Ammon's horn (tissue), 1 donor: ENCODE measurements at places on chromosomes 12 and 14.

- DNase-seq = no peak
These were observed 31.5 kb upstream of the CACNA2D4 start for GRCh38 chr12:1949771-1950470.

- no peak for DNase-seq
These were observed 25.1 kb downstream of the RBMS2 start for GRCh38 chr12:56546680-56547079.

DNA sequence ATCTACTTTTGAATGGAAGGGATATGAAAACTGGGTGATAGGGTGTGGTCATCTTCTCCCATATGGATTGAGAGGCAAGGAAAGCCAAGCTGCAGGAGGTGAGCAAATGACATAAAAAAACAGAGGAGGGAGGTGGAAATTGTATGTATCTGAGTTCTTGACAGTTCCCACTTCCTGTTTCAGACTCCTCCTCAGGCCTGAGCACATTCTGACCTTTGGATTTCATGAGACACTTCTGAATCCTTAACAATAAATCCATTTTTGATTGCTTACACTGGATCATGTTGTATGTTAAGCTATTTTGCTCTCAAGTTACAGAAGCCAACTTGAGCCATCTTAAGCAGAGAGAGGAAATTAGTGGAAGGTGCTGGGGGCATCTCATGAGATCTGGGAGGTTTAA, 11.6 kb upstream of the SRSF5 start:
- no peak for DNase-seq

DNA sequence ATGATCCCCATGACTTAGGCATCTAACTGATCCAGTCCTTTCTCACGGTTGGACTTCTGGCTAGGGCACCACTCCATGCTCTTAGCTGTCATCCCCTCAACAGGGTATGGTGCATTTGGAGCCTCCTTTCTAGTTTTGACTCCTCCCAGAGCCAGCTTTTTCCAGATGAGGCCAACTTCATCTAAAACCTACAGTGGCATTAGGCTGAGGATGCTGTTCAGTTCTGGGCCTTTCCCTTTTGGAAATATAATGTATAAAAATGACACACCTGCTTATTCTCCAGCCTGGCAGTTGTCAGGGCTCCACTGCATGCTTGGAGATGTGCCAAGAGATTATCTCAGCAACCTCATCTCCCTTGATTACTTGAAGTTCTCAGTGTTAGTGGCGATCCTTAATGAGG, 239.7 kb downstream of the EMP1 start:
- no peak for DNase-seq

GRCh38 chr12:93137656-93138612, 208.8 kb upstream of the EEA1 start:
- DNase-seq = no peak

GRCh38 chr14:56145965-56146364, 27.8 kb downstream of the PELI2 start:
- no peak for DNase-seq

DNA sequence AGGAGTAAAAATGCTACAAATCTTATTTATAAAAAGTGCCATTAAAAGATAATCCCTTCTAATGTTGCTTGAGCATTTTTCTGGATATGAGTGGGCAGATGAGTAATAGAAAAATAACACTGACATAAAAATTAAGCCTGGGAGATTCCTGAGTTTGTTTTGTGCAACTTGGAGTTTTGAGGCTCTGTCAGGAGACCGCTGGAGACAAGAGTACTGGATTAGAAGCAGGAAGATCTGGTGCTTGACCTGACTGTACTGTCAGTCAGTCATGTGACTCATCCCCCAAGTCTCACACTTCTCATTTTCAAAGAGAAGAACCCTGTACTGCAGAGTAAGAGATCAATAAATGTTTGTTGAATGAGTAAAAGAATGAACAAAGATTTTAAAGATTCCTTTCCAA, 29.4 kb downstream of the ANO4 start:
- no peak for DNase-seq

- DNase-seq = no peak
These were observed 100.7 kb downstream of the TSPAN9 start for GRCh38 chr12:3177778-3178425.

GRCh38 chr14:22316473-22316872, 272.6 kb downstream of the DAD1 start:
- no peak for DNase-seq

DNA sequence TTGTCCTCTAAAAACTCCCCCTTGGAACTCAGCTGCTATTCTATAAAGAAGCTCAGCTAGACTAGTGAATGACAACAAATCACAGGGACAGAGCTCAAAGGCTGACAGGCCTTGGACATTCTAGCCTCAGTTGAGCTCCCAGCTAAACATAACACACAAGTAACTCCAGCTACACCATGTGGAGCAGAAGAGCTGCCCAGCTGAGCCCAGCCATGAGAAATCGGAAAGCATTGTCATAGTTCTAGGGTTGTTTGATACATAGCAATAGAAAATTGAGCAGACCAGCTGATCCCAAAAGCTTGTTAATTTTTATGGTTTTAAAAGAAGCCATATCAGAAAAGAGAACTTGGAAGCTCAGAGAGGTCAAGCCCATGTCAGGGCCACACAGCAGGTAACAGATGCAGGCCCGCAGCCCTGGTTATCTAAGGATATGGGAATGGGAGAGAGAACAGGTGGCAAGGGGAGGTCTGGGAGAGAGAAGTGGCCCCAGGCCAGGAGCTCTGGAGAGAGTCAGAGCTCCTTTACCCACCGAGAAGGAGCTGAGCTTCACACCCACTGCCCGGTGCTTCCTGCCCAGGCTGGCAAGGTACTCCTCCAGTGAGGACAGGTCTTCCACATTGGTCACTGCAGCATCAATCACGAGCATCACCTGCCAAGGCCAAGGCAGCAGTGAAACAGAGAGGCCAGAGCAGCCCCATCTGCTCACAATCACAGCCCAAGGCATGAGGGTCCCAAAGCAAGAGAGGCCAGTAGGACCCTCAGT, 2.9 kb downstream of the NGB start:
- DNase-seq = no peak

GRCh38 chr12:93879476-93880421, 202.6 kb downstream of the CRADD start:
- no peak for DNase-seq

DNA sequence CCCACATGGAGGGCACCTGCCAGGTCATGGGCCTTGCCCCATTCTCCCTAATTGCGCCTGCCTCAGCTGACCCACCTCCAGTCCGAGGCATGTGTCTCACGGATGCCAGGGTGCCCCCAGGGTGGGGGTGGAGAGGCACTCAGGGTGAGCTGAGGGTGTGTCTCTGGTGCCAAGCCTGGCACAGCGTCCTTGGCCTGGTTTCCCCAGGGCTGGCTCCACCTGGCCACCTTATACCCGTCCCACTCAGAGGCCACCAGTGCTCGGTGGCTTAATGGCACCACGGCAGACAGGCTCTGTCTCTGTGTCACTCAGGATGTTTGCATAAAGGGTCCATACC, 33.6 kb upstream of the TDRD9 start:
- no peak for DNase-seq

DNA sequence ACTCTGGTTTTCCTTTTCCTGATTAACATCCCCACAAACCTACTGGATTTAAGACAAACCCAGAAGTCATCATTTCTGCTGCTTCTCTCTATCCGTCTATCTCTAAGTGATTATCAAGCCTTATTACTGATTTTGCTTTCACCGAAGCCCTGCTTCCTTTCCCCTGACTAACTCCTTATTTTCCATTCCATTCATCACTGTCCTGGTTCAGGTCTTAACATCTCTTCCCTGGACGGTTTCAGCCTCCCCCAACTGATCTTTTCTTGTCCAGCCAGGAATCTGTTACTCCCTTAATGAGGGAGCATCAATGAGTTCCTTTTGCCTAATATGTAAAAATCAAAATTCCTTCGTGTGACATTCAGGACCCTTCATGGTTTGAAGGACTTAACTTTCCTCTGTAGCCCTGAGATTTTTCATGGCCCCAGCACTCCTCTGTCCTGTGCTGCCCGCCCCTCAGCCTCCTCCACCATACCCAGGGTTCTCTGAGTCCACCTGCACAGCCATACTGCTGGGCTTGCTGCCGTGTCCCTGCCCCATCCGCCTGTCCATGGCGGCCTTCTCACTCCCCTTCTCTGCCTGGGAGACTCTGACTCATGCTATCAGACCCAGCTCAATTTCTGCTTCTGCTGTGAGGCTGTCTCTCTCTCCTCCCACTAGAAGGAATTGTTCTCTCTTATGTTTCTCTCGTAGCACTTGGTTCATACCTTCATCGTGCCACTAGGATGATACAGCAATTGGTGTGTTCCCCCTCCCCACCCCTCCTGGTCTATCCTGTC, 167.8 kb upstream of the HIF1A start:
- DNase-seq = no peak

GRCh38 chr12:56241424-56242303, 11.8 kb downstream of the SLC39A5 start:
- no peak for DNase-seq

- DNase-seq = no peak
These were observed 5.6 kb downstream of the KRR1 start for GRCh38 chr12:75505706-75506312.

- peak; percentile 60 for DNase-seq
These were observed 4.1 kb upstream of the SLC7A7 start for GRCh38 chr14:22819151-22819988.

DNA sequence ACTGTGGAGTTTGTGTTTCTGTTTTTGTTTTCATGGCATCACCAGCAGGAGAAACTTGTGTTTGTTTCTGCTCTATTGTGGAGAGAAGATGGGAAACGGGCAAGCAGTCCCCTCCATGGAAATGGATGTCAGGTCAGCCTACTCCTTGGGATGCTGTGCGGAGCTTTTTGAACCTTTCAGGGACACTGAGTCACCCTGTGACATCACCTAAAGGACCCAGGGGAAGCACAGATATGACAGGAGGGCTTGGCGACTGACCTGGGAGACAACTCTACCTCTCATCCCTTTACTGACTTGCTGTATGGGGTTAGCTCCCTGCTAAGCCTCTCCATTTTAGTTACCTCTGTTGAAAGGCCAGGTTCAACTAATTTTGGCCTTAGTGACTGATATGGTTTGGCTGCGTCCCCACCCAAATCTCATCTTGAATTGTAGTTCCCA, 706.9 kb upstream of the TMEM132C start:
- no peak for DNase-seq

- DNase-seq = no peak
These were observed 99.9 kb downstream of the ST8SIA1 start for GRCh38 chr12:22234561-22234960.

GRCh38 chr12:12992418-12993130, 7.5 kb downstream of the HEBP1 start:
- DNase-seq = peak; percentile 53

GRCh38 chr14:102565959-102566358, 26.5 kb upstream of the RCOR1 start:
- DNase-seq = no peak

DNA sequence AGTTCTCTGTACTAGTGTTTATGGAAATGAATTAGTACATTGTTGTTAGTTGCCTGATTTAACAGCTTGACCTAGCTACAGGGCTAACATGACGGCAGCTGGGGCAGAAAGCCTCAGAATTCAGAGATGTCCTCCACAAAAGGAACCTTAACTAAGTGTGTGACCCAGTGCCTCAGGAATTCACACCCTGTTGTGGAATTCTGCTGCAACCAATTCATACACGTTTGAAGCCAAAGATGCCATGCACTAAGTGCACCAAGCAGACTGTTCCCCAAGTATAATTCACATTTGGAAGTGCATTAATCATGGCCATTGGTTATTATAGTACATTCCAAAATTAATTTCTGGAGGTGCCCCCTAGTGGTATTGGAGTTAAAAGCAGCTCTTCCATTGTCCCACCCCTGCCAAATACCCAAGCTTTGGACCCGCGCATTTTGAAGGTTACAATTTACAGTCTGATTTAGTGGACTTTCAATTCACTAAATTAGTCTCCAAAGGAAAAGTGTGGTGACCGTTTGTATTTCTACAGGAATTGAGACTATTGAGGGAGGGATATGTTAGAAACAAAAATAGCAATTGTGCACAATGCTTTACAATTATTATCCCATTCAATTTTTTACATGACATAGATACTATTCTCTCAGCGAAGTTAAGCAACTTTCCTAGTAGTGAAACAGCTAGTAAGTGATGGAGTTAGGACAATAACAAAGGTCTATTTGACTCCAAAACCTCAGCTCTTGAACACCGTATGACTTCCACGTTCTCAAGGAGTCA, 85.9 kb downstream of the PAX9 start:
- DNase-seq = no peak

- no peak for DNase-seq
These were observed 17.8 kb downstream of the PAPOLA start for GRCh38 chr14:96519970-96520369.

GRCh38 chr12:46367351-46368029, 5.1 kb downstream of the SLC38A2 start:
- no peak for DNase-seq

GRCh38 chr12:71014180-71014785, 93.7 kb upstream of the PTPRR start:
- DNase-seq = peak; percentile 34

DNA sequence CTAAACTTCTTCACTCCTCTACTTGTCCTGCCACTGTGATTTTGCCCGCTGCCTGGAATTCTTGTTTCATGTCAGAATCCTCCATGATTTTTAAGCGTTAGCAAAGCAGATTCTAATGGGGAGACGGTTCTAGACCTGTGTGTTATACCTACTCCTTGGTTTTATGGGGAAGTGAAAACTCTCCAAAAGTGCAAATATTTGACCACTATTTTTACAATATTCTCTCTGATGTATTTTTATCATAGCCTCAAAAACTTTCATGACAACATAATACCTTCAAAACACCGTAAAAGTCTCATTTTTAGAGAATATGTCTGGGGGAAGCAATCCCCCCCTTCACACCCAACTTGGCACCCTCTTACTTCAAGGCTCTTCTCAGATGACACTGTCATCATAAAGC, 12.9 kb upstream of the KRAS start:
- DNase-seq = no peak

DNA sequence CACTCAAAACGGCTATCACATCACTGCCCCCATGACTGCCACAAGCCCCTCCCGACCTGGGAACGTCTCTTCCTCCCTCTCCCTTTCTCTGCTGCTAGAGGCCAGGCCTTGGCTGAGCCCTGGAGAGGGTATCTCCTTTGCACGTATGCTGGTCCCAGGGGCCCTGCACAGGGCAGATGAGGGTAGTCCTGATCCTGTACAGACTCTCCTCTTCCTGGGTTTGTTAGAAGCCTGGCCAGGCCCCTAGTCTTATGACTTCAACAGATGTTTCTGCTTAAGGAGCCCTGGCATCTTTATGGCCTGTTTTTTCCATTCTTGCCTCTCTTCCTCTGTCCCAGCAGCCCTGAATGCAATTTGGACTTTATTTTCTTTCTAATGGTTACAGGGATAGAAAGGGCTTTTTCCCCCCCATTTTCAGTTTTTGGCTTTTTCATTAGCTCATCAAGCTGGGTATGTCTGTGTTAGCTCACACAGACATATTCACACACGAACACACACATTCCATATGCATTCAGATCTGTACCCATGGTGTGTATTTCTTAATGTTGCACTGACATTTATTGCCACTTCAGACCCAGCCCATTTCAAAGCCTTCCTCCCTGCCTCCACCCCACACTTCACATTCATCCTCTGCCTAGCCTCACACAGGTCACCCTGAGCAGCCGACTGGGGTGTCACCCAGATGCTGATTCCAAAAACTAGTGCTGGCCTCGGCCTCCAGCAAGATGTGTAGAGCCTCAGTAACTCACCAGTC, 203.2 kb downstream of the ZFP36L1 start:
- no peak for DNase-seq
